ENCODE measurements at places on chromosomes 11 and 22.

DNA sequence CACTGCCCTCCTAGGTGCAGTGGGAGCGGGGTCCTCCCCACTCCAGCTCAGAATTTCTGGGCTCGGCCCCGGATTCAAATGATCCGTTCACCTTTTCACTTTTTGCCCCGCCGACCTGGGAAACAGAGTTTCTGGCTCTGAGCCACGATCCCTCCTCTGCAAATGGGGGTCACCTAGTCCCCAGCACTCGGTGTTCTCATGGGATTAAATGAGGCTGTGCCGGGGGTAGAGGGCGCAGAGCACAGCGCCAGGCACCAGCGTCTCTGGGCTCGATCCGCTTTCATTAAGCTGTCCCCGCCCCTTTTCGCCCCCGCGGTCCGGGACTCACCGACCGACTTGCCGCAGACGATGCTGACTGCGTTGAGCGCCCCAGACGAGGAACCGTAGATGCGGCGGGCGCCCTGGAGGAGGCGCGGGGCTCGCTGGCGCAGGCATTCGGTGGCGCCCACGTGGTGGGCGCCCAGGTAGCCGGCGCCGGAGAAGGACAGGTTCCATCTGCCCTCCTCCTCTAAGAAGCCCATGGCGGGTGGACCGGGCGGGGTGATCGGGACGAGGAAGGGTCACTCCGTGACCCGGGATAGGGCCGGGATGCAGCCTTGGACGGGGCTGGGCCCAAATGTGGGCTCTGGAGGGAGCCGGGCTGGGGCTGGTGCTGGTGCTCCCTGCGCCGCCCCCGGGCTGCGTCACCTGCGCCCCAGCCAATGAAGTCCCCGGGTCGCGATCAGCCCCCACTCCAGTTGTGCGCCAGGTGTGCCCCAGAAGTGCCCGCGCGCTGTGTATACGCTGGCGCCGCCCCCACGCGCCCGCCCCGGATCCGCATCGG is at the start of gene PNPLA5:
TSS of gene PNPLA5 (minus strand) at position 654 of the 823 bp plus-strand sequence. CDS start at position 521, 133 bp downstream.
- DNase-seq = no peak

DNA sequence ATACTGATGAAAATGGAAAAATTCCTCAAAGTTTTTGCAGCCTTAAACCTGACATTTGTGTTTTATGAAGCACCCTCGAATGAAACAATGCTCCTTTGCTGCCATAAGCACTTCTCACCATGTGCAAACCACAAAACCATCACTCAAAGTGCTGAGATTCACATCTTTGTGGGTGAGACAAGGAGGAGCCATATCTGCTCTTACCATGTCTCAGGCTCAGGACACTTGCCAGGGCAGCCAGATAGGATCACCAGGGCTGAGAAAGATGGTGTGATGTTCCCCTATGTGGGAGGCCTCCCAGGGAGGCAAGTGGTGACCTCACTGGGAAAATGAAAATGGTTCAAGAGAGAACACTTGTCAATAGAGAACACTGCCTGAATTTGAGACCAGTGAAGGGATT is 120.4 kb downstream of the CCDC34 start:
- no peak for DNase-seq

GRCh38 chr11:66818231-66818955 is 24.8 kb upstream of the RCE1 start:
- DNase-seq = no peak

DNA sequence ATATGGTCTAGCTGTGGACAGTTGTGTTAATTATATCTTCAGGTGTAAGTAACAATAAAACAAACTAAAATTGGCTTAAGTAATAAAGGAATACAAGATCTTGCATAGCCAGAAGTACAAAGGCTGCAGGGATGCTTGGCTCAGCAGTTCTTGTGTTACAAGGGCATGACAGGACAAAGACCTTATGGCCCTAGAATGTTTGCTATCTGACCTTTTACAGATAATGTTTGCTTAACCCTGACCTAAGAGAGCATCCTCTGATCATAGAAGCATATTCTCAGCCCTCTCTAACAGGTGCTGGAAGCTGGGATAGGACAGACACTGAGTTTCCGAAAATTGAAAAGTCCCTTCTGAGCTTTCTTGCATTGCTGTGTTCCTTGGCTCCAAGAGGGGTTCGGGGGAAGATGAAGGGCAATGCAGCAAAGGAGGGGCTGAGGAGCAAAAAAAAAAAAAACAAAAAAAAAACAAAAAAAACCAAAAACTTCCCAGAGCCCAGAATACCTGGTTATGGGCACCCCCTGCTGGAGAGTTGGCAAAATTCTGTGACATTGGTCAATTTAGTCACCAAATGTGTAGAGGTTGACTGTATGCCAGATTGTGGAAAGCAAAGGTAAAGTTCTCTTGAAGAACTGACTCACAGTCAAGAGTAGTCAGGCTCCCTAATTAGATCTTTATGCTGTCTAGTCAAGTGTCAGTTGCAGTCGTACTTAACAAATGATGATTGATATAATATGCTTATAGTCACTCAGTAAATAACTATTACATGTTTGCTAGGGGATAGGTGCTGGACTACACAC is 10.4 kb upstream of the HIKESHI start:
- no peak for DNase-seq

- peak; percentile 77 for DNase-seq
Observed at GRCh38 chr22:24146194-24146616, 35.1 kb upstream of the SUSD2 start.

DNA sequence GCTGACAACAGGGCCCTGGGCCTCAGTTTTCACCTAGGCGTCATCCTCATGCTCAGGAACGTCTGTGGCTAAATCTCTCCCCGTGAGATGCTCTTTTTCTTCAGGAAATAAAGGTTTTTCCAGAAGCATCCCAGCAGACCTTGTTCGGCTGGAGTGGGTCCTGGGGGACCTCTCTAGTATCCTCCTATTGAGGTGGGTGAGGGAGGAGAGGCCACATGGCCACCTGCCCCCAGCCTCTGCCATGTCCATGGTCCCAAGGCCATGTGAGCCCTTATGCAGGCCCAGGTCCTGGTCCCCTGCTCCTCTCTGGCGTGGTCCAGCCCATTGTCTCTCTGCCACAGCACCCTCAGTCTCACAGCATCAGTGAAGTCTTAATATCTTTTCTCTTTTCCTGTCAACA is 22.0 kb downstream of the ALG12 start:
- no peak for DNase-seq

DNA sequence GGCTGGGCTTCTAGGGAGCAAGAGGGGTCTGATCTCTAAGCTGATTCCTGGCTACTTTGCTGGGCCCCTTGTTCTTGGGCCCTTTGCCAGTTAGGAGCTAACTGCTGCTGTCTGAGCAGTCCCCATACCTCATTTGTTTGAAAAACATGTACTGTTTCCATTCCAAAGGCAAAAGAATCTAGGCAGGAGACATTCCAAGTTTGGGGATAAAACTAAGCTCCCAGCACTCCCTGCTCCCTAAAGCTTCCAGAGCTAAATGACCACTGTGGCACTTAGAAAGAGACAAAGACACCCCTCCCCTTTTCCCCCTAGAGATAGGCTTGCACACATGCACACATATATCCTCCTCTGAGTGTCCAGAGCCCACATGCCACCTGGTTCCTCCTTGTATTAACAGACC is 22.7 kb upstream of the RRM1 start:
- DNase-seq = no peak

DNA sequence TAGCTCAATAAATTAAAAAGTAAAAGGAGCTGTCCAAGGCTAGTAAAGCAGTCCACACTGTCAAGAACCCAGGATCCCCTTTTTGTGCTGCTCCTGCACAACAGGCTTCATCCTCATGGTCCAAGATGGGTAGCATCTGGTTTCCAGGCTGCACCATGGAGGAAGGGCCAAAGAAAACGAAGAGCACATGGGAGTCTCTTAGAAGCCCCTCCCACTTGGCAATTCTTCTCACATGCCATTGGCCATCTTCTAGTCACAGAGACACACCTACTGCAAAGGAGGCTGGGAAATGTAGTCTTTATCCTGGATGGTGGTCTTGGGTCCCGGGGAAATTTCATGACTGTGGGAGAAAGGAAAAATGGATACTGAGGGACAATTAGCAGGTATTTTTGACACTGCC is 37.8 kb downstream of the PRR5L start:
- DNase-seq = no peak

- no peak for DNase-seq
Observed at GRCh38 chr11:122696662-122697061, 41.1 kb downstream of the UBASH3B start.

DNA sequence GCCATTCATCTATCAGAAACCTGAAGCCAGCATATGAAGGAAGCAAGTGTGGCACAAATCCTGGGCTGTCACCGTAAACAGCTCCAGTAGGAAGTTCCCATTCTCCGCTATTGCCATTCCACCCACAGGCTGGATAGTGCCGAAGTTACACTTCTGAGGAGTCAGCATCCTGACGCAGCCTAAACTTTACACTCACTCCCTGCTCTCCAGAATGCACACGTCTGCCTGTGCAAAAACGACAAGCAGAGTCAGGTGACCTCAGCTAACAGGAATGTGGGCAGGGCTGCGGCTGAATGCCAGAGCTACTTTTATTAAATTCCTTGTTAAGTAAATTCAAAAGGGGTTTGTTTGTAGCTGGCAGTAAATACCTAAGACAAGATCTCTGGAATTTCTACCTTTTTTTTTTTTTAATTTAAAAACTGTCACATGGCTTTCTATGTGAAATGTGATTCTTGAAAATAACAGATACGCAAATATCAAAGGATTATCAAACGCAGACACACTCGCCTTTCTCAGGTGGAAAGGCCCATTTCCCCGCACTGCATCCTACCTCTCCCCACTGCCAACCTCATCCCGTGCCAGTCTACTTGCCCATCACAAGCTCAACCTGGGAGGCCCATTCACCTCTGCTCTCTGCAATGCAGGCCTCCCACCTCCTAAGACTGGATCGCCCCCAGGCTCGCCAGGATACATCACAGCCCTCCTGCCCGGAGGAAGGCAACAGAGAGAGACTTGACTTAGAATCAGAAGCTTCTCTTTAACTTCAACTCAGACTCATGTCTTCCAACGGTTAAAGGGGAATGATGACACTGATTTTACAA is 33.5 kb downstream of the NFRKB start:
- DNase-seq = peak; percentile 90

GRCh38 chr22:24088816-24089215 is 77.7 kb downstream of the CABIN1 start:
- no peak for DNase-seq

Data from ureter (tissue), 1 donor.